ENCODE measurements at places on chromosomes 7 and 10.

DNA sequence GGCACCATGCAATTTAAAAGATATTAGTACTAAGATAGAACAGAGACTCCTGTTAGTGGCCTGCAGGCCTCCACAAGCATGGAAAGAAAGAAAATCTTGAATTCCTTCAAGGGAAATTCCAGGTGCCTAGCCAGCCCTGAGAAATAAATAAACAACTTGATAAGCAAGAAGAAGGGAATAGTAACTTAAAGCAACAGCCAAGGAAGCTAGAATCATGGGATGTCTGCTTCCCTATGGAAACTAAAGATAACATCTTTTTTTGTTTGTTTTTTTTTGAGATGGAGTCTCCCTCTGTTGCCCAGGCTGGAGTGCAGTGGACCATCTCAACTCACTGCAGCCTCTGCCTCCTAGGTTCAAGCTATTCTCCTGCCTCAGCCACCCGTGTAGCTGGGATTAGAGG, 128.6 kb downstream of the SKIDA1 start:
- DNase-seq: no peak

DNA sequence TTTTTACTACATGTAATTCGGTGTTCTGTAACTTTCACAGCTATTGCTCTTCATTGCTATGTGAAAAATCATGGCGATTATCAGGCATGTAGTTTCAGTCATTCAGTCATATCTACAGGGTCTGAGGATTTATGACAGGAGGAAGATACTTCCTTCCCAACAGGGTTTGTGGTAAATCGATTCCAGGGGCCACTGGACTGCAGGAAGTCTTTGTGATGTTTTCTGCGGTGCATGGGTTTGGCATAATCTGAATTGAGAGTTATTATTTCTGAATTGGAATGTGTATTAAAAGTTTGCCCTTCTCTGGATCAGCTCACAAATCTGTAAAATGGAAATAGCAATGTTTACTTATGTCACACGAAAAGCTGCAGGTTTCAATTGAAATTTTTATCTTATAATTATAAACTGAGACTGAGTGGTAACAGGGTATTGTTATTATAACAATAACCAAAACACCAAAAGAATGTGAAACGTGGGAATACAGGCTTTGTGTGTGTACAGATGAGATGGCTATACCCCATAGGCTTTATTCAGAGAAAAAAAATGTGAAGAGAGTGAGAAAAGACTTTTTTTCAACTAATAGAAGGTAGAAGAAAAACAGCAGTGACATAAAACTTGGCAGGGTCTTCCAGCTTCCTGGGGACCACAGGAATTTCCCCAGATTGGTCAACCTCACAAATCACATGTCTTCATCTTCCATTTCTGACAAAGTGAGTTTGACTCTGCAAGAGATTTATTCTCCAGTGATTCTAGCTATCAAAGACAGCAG, 307.7 kb upstream of the NFE2L3 start:
- no peak for DNase-seq

DNA sequence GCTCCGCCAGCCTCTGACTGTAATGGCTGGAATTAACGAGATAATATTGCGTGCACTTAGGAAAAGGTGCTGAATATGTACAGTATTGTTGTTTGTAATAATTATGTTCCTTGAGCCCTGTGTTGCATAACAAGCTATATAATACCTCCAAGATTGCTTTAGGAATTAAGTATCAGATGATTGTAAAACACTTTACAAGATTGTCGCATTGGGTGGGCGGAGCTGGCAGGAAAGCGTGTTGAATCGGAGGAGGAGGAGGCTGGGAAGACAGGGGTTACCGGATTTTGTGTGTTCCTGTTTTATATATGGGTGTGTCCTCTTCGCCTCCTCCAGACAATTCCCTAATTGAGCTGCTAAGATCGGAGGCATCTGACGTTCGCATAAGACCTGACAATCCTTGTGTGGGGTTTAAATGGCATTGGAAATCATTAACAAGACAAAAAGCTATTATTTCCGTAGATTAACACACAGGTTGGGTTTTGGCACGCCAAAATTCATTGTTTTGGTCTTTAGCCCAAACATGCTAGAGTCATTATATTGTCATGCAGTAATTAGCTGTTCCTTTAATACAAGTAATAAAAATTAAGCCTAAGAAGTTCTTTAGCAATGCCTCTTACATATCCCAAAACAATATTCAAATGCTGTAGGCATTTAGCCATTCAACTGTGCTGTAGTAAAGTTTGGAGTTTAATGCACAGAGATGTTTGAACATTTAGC, 192.9 kb upstream of the SH2B2 start:
- DNase-seq: no peak

GRCh38 chr7:732094-732541, 5.0 kb upstream of the PRKAR1B start:
- no peak for DNase-seq

DNA sequence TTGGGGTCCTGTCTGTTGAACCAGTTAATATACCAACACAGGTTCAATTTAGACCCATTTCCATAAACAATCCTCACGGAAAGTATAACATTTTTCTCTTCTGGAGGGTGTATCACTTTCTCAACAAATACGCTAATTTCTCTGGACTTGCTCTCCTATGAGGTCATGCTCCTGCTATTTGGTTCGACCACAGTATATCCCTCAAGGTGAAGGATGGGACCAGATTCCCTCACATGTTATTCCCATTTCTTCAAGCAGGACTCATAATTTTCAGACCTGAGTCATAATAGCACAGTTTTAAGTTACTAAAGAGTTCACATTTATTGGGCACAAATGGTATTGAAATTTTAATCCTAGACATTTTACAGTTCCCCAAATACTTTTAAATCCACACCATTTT, 57.2 kb downstream of the ADAM12 start:
- DNase-seq: no peak

- DNase-seq: no peak
These were observed 504.1 kb downstream of the SDK1 start for GRCh38 chr7:3805151-3805550.

DNA sequence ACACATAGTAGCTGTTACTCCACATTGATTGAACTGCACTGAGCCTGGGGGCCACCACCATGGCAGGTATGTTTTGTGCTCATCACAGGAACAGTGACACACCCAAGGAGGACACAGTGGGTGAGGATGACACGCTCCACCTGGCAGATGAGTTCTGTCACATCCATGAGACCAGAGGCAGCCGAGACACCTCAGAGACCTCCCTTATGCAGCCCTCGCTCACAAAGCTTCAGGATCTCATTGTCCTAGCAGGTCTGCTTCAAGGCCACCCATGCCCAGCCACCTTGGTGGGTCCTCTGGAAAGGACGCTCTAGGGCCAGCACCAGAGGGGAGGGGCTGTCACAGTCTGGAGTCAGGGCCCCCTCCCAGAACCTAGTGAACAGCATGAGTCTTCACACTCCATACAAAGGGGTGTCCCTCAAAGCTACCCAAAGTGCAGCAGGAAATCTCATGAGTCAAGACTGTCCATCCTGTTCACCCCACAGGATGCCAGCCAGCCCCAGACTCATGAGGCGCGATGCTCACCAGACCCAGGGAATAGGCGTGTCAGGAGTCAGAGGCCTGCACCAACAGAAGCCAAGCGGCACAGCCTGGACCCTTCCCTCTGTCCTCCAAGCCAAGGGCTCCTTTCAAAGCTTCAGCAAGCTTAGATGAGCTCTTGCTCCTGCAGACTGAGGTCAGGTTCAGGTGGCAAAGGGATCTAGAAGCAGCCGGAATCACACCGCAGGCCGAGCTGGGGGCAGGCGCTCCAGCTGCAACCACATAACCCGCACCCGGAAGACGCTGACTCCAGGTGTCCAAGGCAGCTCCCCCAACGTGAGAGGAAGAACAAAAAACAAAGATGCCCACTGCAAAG, 9.6 kb downstream of the FAM53B start:
- no peak for DNase-seq

DNA sequence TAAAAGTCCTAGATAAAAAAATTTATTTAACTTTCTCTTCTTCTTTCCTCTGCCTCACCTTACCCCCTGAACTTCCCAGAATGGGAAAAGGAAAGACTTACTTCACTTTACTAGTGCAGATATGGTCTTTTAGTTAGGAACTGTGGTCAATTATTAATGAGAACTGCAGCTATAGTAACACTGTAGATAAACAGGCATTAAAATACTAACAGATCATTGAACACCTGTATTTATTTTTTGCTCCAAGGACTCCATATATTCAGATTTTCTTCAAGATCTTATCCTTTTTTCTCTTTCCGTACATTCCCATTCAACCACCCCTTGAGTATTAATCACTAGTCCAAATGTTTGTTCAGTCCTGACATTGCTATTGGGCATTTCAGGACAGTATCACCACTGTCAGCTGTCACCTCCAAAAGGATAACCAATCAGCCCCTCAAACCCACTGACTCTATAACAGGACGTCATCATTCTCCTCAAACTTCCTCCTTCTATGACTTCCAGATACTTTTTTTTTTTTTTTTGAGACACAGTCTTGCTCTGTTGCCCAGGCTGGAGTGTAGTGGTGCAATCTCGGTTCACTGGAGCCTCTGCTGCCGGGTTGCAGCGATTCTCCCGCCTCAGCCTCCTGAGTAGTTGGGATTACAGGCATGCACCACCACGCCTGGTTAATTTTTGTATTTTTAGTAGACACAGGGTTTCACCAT, 4.2 kb downstream of the CPVL start:
- DNase-seq: no peak

Data from T-helper 9 cell (primary cell).